ENCODE measurements at places on chromosomes 12 and 14.

- DNase-seq = no peak
These were observed 303.8 kb downstream of the TMEM121 start for GRCh38 chr14:105830171-105830570.

DNA sequence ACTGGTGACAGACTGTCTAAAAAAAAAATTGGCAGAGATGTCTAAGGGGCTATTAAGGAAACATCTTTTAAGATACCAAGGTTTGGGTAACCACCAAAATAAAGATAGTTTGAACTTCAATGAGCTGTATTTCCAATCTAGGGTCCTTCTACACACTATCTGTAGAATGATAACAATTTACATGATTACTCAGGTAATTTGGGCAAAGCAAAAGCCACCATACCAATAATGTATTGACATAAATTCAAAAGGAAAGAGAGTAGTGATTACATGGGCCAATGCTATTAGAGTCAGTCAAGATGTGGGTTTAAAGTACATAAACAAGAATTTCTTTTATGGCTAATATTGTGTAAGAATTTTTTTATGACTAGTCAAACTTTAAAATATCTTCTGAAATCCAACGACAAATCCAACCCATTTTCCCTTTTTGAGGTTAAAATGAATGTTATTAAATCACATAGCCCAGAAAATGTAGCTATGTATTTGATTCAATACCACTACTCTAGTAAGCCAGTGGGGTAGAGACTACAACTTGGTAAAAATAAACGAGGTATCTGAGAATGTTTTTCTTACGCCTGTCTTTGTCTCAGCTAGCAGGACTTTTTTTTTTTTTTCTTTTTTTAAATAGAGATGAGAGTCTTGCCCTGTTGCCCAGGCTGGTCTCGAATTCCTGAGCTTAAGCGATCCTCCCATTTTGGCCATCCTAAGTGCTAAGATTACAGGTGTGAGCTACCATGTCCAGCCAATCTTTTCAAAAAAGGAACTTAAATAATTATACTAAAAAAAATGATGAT is 10.4 kb downstream of the PNN start:
- DNase-seq = no peak

- DNase-seq = peak; percentile 19
These were observed 115.9 kb downstream of the FGD4 start for GRCh38 chr12:32515137-32515873.

DNA sequence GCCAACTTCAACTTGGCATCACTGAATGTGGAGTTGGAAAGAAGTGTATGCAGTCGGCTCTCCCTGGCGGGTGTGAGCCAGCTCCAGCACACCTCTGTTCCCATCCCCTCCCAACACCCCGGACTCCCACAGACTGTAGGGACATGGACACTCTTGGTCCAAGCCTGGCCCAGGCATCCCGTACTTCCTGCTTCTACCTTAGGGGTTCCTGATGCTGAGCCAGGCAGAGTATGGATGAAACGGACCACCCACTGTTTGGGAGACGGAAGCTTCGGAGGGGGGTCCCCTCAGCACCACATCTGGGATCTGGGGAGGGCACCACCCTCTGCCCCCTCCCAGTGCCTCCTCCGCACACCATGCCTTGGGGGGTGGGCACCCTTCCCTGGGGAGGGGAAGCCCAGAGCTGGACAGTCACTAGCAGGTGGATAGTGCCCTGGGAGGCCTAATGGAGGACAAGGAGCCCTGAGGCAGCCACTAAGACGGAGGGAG is 62.0 kb downstream of the LGMN start:
- no peak for DNase-seq

GRCh38 chr12:118925407-118925806 is 55.9 kb upstream of the SRRM4 start:
- no peak for DNase-seq

DNA sequence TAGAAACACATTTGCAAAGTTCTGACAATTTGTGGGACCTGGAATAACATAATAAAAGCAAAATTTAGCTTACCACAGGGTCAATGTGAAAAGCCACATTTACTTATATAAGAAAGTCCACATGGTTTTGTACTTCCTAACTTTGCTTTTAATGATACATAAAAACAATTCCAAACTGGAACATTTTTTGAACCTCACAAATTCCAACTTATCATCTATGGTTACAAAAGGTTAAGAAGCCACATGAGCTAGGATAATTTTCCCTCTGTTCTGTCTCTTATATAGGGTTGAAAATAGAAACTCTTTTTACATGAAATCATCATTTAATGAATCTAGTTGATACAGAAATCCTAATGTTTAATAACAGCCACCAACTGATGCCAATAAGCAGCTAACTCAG is 8.9 kb upstream of the RERG start:
- DNase-seq = no peak

DNA sequence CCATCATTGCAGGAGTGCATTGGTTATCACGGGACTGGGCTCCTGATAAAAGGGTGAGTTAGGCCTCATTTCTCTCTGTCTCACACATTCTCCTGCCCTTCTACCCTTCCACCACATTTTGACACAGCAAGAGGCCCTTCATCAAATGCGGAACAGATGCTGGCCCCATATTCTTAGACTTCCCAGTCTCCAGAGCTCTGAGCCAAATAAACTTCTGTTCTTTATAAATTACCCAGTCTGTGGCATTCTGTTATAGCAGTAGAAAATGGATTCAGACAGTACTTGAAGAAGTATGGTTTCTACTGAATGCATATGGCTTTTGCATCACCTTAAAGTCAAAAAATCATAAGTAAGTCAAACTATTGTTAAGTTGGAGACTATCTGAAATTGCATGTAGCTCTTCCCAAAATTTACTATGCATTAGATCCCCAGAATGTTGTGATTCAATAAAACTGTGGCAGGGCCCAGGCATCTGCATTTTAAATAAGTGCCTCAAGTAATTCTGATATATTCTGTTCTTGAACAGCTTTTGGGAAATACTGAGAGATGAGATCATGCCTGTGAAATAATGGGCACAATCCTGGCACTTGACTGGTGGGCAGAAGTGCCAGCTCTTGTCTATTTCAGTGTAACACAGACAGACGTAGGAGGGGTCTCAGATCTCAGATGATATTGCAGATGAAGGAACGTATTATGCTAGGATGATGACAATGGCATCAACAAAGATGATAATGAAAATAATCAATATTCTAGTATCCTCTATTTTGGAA is 68.2 kb downstream of the E2F7 start:
- no peak for DNase-seq
